Activated naive CD8-positive, alpha-beta T cell treated with anti-CD3 and anti-CD28 coated beads for 36 hours (primary cell): ENCODE measurements at places on chromosomes 12 and 14.

DNA sequence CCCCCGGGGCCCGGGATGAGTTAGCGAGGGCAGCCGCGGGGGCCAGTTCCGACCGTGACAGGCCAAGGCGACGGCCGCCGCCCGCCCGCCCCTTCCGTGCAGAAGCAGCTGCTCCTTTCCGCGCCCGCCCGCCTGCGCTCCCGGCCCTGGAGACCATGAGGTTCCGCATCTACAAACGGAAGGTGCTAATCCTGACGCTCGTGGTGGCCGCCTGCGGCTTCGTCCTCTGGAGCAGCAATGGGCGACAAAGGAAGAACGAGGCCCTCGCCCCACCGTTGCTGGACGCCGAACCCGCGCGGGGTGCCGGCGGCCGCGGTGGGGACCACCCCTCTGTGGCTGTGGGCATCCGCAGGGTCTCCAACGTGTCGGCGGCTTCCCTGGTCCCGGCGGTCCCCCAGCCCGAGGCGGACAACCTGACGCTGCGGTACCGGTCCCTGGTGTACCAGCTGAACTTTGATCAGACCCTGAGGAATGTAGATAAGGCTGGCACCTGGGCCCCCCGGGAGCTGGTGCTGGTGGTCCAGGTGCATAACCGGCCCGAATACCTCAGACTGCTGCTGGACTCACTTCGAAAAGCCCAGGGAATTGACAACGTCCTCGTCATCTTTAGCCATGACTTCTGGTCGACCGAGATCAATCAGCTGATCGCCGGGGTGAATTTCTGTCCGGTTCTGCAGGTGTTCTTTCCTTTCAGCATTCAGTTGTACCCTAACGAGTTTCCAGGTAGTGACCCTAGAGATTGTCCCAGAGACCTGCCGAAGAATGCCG lies 699 bp downstream of the MGAT2 start:
- H3K36me3 ChIP-seq, result peaks cover 52% of the 10 kb centered on the region
- H3K4me1 ChIP-seq, result peaks cover 51% of the 10 kb centered on the region
- H3K27me3 ChIP-seq, result no peaks in the 10 kb centered on the region

DNA sequence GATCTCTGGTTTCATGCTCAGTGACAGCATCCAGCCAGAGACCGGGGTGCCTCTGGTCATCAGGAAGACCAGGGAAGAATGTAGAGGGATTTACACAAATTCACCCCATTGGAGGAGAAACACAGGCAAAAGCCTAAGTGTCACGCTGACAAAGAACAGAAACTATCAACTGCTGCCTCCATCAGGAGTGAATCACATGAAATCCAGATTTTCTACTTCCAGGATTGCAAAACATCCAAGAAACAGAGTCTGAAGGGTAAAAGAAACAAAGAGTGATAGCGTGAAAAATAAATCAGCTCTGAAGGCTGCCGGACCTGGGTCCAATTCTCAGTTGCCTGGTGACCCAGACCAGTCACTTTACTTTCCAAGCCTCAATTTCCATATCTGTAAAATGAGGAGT lies 136.1 kb upstream of the MAP1LC3B2 start:
- no peaks in the 10 kb centered on the region for H3K36me3 ChIP-seq
- no peak overlapping the region for H3K4me3 ChIP-seq
- no peak overlapping the region for H3K27ac ChIP-seq
- no peaks in the 10 kb centered on the region for H3K27me3 ChIP-seq
- no peaks in the 10 kb centered on the region for H3K4me1 ChIP-seq

- H3K4me3 ChIP-seq, result no peak overlapping the region
- no peak overlapping the region for H3K27ac ChIP-seq
- peaks cover 16% of the 10 kb centered on the region for H3K4me1 ChIP-seq
- H3K36me3 ChIP-seq, result peaks cover 3% of the 10 kb centered on the region
Observed at GRCh38 chr12:108668542-108668941, 34.8 kb upstream of the SELPLG start.

GRCh38 chr12:113747017-113747416 lies 219.1 kb downstream of the RBM19 start:
- H3K36me3 ChIP-seq, result no peaks in the 10 kb centered on the region
- no peak overlapping the region for H3K4me3 ChIP-seq
- no peaks in the 10 kb centered on the region for H3K4me1 ChIP-seq
- DNase-seq, result no peak
- H3K27me3 ChIP-seq, result peaks cover 4% of the 10 kb centered on the region

DNA sequence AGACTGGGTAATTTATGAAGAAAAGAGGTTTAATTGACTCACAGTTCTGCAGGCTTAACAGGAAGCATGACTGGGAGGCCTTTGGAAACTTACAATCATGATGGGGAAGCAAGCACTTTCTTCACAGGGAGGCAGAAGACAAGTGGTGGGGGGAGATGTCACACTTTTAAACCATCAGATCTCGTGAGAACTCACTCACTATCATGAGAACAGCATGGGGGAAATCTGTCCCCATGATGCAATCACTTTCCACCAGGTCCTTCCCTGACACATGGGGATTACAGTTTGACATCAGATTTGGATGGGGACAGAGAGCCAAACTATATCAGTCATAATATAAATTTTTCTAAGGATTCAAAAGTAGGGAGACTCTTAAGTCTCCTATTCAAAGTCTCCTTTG lies 46.0 kb downstream of the SPIC start:
- H3K27ac ChIP-seq, result no peak overlapping the region
- H3K4me1 ChIP-seq, result peaks cover 4% of the 10 kb centered on the region
- H3K27me3 ChIP-seq, result peaks cover 9% of the 10 kb centered on the region
- no peaks in the 10 kb centered on the region for H3K36me3 ChIP-seq

DNA sequence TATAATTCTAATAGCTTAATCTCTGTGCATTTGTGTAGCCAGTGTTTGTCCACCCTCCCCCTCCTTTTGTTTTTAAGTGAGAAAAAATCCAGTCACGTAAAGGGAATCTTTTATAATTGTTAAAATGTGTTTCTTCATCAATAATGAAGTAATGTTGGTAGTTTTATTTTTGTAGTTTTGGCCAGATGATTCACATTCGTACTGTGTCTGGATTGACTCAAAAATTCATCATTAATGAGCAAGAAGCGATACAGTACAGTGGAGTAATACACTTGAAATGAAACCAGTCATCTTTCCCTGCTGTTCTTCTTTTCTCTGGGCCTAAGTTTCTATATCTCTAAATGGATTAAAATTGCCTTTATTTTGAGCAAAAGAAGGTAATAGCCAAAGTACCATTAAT lies 86.5 kb downstream of the SRGAP1 start:
- peaks cover 20% of the 10 kb centered on the region for H3K27me3 ChIP-seq
- H3K36me3 ChIP-seq, result no peaks in the 10 kb centered on the region
- no peaks in the 10 kb centered on the region for H3K4me1 ChIP-seq
- no peak overlapping the region for H3K4me3 ChIP-seq
- no peak overlapping the region for H3K27ac ChIP-seq

DNA sequence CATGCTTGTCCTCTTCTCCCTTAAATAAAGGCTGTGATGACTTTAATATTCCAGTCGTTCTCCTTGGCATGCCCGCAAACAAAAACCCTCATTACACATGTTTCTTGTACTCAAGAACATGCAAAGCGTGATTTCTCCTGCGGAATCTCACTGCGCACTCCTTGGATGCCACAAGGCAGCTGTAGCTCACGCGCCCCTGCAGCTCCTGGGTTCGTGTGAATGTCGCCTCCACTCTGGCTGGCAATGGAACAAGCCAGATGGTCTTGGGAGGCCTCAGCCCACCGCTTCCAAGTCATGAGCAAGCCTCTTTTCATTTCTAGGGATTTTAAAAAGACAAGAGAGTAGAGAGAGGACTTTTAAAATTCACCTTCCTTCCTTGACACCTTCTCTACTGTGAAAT lies 403.8 kb downstream of the PCNX1 start:
- no peaks in the 10 kb centered on the region for H3K36me3 ChIP-seq
- no peaks in the 10 kb centered on the region for H3K4me1 ChIP-seq
- no peak overlapping the region for H3K4me3 ChIP-seq

- peak overlapping the region; percentile 77 for H3K4me3 ChIP-seq
- peak; percentile 67 for DNase-seq
- H3K4me1 ChIP-seq, result peaks cover 73% of the 10 kb centered on the region
- no peaks in the 10 kb centered on the region for H3K27me3 ChIP-seq
Observed at GRCh38 chr14:95523815-95524448, 7.5 kb upstream of the SYNE3 start.
